HTR-8/SVneo (cell line): ENCODE measurements at places on chromosomes 16 and 17.

DNA sequence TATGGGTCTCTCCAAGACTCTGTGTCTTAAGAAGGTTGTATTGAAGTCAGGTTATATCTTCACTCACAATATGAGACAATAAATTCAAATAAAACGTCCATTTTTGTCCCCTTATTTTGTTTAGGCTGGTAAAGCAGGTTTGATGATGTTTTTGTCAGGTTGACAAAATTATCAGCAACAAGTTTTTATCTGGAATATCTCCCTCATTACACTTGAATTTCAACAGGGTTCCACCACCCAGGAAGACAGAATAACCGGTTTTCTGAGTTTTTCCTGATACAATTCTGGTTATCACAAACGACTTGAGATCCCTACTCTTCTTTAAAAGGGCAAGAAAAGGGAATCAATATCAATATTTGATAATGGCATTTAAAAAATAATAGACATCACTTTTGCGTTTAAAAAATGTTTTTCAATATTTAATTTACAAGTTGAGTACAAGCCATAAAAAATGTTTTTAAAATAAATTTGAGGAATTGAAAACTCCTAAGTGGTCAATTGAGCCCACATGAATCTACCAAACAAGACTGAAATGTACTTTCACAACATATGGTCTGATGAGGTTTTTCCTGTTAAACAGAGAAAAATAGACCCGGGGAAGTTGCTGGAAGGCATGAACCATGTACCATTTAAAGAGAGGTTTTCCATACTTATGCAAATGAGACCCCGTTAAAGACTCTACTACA lies 1.4 kb upstream of the ATP6V0A1 start:
- no peak for DNase-seq

GRCh38 chr17:64340557-64340956 lies 50.1 kb downstream of the PECAM1 start:
- DNase-seq = no peak

- peak; percentile 27 for DNase-seq
Observed at GRCh38 chr17:61310590-61310989, 89.1 kb upstream of the TBX2 start.

- peak; percentile 89 for DNase-seq
Observed at GRCh38 chr17:74569020-74570003, 2.0 kb upstream of the CD300H start.

DNA sequence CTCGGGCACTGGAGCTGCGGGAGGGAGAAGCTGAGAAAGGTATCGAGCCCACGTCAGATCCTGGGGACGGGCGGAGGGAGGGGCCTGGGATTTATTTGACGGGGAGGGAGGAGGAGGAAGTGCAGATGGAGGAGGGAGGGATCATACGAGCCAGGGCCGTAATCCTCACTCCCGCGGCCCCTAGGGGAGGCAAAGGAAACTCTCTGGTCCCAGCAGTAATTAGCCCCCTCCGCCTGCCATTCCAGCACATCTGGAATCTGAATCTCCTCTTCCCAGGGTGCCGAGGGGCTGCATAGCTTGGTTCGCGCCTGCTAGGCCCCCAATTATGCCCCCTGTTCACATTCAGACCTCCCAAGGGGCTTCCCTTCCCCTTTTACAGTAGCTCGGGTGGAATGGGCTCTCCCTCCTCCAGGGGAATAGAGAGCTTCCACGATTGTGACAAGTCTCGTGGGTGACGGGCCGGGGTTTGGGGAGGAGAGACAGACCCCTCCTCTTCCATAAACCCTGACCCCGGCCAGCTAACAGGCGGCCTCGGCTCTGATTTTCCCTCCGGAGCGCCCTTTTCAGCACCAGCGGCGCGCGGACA lies at the start of gene SEZ6L2:
Gene SEZ6L2, minus strand, starts transcription at position 35 of the 586 bp plus-strand sequence. CDS start 531 bp downstream, outside the sequence.
- peak; percentile 96 for DNase-seq

GRCh38 chr17:80792373-80792781 lies 199.3 kb upstream of the CHMP6 start:
- no peak for DNase-seq

DNA sequence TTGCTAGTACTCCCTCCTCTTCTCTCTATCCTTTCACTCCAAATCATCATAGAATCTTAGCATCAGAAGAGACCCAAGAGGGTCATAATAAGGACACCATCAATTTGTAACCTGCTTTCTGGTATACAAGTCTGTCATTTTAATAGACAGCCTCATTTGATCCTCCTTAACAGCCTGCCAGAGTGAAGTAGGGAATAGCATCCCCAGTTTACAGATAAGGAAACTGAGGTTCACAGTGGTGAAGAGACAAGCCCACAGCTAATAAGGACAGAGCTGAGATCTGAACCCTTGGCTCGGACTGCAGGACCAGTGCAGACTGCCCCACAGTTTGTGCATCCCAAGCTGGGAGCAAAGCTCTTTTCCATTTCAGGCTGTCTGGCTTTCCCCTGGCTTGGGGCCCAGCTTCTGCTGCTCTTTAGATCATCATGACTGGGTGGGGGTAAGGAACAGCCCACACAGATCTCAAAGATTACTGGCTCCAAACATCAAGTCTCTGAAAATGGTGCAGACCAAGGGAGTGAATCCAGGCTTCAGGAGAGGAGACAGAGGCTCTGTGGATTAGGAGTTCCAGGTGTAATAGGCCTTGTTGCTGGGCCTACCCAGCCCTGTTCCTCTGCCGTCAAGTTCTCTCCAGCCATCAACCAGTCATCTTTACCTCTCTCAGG lies 10.3 kb upstream of the IGFBP4 start:
- no peak for DNase-seq

- DNase-seq = no peak
Observed at GRCh38 chr16:30369938-30370455, 297 bp downstream of the TBC1D10B start.

- DNase-seq = no peak
Observed at GRCh38 chr17:48735062-48735351, 6.5 kb upstream of the HOXB13 start.

- DNase-seq = peak; percentile 31
Observed at GRCh38 chr17:29726715-29727252, 104.1 kb upstream of the CORO6 start.

GRCh38 chr17:51850201-51850600 lies 308.3 kb downstream of the CA10 start:
- DNase-seq = no peak

GRCh38 chr16:48025359-48025758 lies 130.4 kb downstream of the ABCC12 start:
- no peak for DNase-seq

GRCh38 chr17:66834919-66835454 lies at the start of gene CACNG5:
Gene CACNG5, plus strand, starts transcription at chr17:66835117. Its CDS starts 42,216 bp downstream, at chr17:66877333.
- DNase-seq = no peak

DNA sequence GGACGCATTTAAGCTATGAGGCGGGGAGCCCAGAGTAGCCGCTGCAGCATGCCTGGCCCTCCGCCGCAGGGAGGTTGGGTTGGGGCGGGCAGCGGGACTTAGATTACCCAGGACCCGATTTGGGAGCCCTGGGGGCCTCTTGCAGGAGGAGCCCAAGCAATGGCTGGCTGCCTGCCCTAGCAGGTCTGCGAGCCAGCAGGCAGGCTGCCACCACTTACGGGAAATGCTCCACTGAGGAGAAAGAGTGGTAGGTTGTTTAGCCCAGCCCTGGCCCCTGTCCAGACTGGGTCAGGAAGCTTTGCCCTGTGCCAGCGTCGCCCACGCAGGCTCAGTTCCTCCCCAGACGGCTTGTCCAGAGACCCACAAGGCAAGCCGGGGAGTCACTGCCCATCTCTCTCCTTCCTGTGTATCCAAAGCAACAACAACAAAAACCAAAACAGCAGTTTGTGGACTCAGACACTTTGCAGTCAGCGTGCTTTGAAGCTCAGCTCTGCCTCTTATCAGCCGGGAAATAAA lies 10.3 kb upstream of the TVP23A start:
- peak; percentile 32 for DNase-seq

- DNase-seq = peak; percentile 41
Observed at GRCh38 chr17:69246726-69247375, 18.2 kb upstream of the ABCA10 start.

- no peak for DNase-seq
Observed at GRCh38 chr16:49855822-49856671, at the start of gene ZNF423. Gene ZNF423, minus strand, starts transcription at chr16:49856112. Its CDS starts 338 bp downstream, at chr16:49855774.

DNA sequence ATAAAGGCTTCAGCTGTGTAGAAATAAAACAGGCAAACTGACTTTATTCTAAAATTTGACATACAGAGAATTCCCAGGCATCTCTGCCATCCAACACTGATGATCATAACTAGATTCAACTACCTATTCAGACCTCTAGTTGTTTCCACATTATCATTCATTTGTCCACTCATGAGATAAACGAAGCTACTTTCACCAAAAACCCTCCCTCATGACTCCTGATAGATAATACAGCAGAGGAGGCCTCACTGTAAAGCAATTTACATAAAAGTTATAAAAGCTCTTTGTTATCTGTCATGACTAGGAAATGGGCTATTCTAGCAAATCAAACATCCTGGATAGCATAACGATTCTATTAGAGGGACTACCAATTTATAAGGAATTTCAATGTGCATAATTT lies 19.6 kb upstream of the RFFL start:
- DNase-seq = no peak

DNA sequence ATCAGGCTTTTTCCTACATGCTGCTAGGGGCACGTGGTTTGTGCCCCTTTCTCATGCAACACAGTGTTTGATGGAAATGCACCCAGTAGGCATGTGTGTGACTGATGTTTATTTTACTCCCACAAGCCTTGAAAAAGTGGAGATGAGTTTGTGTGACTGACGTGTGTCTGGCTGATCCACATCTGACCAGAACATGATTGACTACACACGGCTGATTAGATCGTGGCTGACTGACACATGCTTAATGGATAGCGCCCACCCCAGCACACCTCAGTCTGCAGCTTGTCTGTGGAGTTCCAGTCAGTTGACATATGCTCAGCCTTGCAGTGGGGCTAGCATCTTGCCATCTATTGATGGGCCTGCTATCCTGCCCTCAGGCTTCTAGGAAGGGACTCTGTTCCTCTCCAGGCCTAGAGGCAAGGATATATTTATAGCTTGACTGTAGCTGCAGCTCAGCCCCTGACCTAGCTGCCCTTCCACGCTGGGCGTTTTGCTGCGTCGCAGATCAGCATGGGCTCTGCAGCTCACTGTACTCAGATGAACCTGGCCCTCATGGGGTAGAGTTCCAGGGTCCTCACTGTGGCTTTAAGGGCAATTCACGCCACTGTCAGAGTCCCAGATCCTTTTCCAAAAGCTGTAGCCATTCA lies 112.3 kb downstream of the HS3ST2 start:
- no peak for DNase-seq

GRCh38 chr16:11476676-11477075 lies 110.0 kb downstream of the LITAF start:
- no peak for DNase-seq

- peak; percentile 92 for DNase-seq
Observed at GRCh38 chr16:29811170-29811895, 660 bp upstream of the PRRT2 start.

DNA sequence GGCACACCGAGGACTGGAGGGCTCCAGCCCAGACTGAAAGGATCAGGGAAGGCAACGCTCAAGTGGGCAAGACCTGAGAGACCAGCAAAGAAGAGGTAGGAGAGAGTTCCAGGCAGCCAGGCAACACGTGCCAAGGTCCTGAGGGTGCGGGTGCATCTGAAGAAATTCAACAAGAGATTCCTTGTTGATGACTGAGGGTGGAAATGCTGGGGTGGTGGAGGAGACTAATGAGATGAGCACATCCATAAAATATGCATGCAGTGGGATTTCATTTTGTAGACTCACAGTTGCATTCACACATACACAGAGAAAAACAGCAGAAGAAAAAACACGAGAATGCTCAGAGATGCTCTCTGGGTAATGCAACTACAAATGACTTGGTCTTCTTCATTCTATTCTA lies 154.8 kb upstream of the FOXF1 start:
- DNase-seq = peak; percentile 37

DNA sequence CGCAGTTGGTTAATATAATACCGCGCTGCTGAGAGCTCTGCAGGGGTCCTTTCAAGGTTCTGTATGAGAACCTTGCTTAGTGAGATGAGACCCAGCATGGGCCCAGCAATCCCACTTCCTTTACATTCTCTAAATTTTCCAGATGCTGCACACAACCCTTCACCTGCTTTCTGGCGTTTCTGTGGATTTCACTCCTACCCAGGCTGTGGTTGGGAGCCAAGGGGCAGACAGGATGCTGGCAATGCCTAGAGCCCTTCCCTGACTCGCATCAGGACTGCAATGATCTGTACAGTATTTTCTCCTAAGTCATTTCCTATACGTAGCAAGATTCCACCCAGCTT lies 10.1 kb upstream of the PIPOX start:
- DNase-seq = no peak

- no peak for DNase-seq
Observed at GRCh38 chr17:914561-914960, 65.0 kb downstream of the NXN start.

DNA sequence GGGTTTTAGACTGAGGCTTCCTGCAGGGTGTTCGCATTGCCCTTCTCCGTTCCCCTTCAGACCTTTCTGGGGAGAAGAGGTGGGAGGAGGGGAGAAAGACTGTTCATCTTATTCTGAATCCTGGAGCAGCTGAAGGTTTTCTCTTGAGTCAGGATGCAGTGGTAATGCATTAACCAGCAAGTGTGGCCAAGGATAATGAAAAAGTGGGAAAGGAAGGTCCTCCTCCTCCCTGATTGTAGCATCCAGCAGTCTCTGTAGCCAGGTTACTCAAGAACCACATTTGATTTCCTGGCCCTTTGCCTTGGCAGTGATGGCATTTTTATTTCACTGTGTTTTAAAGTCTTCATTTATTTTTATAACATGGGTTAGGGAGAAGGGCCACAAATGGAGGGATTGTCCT lies 59.1 kb downstream of the CYLD start:
- no peak for DNase-seq

DNA sequence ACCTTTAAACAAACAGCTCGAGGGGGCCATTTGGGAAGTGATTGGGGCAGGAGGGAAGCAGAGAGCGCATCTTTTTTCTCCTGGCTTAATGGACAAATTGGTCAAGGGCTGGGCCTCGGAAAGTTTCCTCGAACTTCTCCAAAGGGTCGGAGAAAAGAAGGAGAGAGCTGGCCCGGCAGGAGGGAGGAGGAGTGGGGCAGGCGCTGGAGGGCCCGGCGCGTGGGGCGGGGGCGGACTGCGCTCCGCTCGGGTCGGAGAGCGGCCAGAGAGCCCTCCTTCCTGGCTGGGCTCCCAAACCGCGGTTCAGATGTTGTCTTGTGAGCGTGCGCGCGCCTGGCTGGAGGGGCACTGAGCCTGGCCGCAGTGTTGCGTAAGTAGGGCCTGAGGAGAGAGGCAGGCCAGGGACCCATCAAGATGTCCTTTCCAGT lies 1.2 kb downstream of the MMP2 start:
- DNase-seq = no peak

GRCh38 chr17:47956791-47957590 lies 692 bp downstream of the PRR15L start:
- no peak for DNase-seq

DNA sequence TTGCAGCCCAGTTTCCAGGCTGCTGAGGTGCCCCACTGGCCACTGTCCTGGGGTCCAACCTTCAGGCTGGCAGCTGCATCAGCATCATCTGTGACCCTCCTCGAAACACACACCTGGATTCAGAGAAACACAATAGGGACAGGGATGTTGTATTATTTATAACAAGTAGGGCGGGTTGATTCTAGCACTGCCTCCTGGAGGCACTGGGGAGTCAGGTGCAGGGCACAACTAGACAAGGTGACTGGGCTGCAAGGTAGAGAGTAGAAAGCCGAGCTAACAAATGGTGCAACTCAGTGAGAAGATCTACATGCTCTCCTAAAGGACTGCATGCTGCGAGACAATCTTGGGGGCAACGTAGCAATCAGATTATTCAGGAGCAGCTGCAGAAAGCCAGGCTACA lies 317.3 kb downstream of the SLC39A11 start:
- DNase-seq = no peak
